ENCODE measurements at places on chromosomes 7 and 10.

- no peak for DNase-seq
Observed at GRCh38 chr10:106716381-106716780, 448.1 kb downstream of the SORCS1 start.

DNA sequence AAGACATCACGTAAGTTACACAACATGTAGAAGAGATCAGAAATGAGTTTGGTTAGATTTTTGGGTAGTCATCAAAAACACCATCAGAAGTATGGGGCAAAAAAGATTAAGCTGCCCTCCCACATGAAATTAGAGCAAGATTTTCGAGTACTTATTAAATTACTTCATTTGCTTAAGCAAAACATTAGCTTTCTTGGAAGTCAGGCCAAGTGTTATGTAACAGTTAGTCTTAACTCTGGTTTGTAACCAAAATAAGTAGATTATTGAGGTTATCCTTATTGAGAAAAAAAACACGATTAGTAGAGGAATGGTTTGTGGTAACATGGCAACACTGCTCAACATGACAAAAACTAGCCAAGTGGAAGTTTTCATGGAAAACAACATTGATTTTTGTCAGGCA, 37.9 kb downstream of the HBP1 start:
- DNase-seq, result no peak

DNA sequence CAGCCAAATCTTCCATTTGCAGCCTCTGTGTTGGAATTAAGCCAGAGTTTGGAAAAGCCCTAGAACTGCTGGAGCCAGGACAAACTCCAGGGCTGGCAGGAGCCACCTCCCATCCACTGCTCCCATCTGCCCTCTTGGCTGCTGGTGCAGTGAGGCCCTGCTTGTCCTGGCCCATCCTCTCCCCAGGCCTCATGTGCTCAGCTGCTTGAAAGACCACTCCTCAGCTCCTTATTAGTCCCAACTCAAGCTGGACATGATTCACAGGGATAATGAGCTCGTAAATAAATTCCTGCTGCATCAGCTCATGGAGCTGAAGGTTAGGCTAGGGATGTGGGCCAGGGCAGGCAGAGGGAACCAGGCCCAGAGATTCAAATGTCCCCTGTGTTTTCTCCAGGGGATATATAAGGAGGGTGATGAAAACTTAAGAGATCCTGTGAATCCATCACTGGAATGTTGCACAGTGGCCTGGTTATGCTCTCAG, 282.8 kb downstream of the RPS24 start:
- no peak for DNase-seq

DNA sequence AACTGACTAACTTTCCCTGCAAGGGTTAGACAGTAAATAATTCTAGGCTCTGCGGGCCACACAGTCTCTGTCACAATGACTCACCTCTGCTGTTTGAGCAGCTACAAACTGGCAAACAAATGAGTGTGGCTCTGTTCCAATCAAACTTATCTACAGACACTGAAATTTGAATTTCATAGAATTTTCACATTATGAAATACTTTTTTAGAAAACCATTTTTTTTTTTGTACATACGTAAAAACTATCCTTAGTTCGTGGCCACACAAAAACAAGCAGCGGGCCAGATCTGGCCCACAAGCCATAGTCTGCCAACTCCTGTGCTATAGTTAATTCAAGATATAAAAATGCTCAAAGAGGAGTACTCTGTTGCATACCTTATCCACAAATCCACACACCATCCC, 32.6 kb downstream of the PIP4K2A start:
- DNase-seq, result no peak

- no peak for DNase-seq
Observed at GRCh38 chr7:106246902-106247711, 37.7 kb downstream of the NAMPT start.

All from iPS DF 6.9 (cell line).